ENCODE measurements at places on chromosomes 4 and X.

DNA sequence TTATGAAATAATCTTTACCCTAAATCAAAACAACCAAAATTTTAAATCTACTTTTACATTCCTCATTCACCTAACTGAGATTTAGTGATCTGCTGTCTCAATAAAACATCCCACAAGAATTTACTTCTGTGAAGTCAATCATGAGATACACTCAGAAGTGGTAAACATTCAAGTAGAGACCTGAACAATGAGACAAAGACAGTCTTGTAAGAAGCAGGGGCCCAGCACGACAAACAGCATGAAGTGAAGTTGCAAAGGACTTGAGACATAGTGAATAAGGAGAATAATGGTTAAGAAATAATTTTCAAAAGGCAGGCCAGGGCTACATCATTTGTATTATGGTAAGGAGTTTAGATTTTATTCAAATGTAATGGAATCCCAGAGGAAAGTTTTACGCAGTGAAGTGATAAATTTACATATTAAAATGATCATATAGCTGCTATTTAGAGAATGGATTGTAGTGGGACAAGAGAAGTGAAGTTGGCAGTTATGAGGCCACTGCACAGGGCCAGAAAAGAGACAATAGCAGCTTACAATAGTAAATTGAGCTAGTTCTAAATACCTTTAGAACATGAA, 101.9 kb downstream of the MAB21L2 start:
- no peak for DNase-seq

- no peak for DNase-seq
These were observed 1.1 kb upstream of the HDAC6 start for GRCh38 chrX:48800574-48801279.

- no peak for DNase-seq
These were observed 11.8 kb upstream of the LCORL start for GRCh38 chr4:18033111-18034085.

DNA sequence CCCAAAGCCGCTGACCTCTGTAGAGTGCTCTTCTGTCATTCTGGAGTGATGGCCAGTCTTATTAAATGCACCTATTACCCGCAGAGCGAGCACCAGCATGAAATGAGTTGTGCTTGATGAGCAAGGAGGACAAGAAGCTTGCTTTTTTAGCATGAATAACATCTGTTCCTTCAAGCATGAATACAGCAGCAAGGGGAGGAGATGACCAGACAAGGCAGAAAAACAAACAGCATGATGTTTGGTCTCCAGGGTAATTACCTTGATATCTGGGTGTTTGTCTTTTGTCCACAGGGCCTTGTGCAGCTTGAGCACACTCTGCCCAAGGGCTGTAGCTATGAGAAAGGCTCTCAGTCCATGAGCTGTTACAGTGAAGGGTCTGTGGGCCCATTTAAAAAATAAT, 324.8 kb upstream of the DDX53 start:
- no peak for DNase-seq

DNA sequence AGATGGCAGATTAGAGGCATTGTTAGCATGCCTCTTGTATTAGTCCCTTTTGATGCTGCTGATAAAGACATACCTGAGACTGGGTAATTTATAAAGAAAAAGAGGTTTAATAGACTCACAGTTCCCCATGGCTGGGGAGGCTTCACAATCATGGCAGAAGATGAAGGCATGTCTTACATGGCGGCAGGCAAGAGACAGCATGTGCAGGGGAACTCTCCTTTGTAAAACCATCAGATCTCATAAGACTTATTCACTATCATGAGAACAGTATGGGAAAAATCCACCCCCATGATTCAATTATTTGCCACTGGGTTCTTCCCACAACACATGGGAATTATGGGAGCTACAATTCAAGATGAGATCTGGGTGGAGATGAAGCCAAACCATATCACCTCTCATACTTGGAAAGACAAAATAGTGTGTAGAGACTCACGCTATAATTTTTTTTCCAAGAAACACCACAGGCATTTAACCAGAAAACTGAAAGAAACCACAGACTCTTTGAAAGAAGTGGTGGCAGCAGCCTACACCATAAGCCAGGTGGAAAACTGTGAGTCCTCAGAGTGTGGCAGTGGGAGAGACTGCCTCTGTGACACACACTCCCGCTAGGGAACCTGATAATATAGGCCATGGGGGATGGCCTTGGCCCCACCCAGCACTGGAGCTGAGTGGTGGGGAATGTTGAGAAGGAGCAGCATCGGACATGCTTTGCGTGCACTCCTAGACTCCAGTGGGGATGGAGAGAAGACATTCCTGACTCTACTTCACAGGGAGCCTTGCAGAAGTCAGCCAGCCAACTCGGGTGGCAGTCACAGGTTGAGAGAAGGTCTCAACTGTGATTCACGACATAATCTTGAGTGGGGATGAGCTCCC, 51.5 kb downstream of the SLC2A9 start:
- DNase-seq = no peak

- DNase-seq = no peak
These were observed 90.6 kb downstream of the TSPAN7 start for GRCh38 chrX:38651625-38652601.

GRCh38 chr4:27360790-27361267, 500.2 kb downstream of the STIM2 start:
- DNase-seq = no peak

DNA sequence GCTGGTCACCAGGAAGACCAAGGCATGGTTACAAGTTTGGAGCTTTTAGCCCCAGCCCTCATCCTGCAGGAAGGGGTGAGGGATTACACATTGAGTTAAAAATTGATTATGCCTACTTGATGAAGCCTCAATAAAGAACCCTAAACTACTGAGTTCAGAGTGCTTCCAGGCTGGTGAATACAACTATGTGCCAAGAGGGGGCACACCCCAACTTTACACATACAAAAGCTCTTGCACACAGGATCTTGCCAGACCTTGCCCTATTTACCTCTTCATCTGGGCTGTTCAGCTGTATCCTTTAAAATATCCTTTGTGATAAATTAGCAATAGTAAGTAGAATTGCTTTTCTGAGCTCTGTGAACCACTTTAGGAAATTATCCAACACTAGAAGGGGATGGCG, 489.3 kb downstream of the INPP4B start:
- DNase-seq = no peak
